ENCODE measurements at places on chromosomes 1 and 21.

DNA sequence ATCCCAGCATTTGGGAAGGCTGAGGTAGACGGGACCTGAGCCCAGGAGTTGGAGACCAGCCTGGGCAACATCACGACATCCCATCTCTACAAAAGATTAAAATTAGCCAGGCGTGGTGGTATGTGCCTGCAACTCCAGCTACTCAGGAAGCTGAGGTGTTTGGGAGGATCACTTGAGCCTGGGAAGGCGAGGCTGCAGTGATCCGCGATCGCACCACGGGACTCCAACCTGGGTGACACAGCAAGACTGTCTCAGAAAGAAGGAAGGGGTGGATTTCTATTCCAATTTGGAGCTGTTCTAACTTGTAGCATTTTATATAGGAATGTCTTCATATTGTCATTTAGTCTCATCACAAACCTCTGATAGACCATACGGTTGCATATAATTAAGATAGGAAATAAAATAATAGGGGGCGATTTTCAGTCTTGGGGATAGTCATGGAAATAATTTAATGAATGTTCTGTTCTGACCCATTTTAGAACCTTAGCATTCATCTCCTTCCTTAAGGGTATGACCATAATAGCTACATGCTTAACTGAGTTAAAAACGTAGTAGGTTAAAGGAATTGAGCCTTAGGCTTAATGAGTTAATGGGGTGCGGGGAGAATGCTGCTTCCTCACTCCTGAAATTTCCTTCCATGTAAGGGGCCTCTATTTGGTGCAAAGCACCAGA is 93.1 kb downstream of the ADCY10 start:
- no peak for DNase-seq

DNA sequence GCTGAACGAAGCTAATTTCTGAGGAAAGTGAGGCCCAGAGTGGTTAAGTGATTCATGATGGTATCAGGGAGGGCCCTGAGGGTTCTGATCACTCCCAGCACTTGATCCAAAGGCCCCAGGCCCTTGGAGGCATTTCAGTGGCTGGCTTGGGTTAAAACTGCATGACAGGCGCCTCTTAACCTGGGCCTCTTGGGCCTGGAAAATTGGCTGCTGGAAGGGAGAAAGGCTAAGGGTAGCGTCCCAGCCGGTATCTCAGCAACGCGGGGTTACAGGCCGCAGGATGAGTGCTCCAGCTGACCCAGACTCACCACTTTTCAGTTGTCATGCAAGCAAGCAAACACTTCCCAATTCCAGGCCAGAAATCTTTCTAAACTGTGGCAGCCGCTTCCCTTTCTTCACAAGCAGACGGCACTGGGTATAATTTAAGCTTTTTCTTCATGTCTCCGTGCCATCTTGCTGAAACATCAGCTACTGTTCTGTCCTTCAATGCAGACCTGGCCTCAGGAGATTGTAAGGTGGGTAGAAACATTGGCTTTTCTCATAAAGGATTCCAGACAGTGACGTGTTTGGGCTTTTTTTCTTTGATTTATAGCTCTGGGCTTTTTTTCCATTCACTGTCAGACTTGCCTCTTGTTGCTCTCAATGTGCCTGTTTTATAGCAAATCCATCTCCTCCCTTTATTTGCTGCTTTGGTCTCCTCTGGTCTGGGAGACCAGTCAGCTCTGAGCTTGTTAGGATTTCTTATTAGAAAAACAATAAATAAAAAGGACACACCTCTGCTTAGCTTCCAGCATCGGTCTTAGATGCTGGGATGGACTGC is 229.1 kb downstream of the KCNJ6 start:
- no peak for DNase-seq

GRCh38 chr1:189657715-189658114 is 819.9 kb downstream of the BRINP3 start:
- DNase-seq, result no peak

DNA sequence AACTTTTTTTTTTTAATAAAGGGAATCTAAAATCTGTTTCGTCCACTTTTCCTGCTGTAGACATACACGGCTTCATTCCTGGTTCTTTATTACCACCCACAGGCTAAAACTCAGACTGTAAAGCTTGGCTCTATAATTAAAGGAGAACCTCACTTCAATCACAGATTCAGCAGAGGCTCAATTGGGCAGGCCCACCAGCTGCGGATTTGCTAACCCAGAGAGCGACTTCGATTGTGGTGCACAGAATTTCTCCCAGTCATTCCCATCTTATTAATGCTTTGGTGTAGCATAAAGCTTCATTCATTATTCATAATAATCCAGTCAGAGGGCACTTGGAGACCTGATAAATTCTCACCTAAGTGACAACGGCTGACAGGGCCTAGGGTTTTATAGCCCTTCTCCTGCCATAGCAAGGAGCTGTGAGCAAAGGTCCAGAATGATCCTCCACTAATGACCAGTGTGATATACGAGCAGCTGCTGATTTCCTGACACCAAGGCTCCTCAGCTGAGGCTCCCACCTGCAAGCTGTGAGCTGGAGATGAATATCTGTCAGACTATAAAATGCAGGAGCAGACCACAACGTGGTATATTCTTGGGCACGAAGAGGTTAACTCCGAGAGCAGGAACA is 149.0 kb downstream of the ATP6V1G3 start:
- no peak for DNase-seq

- DNase-seq, result no peak
Measured at GRCh38 chr1:24015221-24016210, 35.4 kb upstream of the SRSF10 start.

Measured in occipital lobe (tissue), 3 donors.